ENCODE measurements at places on chromosomes 6 and 20. TPM values are rescaled to one million over a fixed set of nuclear protein-coding genes. Genes with fewer than 3 reads are reported as not detected.

DNA sequence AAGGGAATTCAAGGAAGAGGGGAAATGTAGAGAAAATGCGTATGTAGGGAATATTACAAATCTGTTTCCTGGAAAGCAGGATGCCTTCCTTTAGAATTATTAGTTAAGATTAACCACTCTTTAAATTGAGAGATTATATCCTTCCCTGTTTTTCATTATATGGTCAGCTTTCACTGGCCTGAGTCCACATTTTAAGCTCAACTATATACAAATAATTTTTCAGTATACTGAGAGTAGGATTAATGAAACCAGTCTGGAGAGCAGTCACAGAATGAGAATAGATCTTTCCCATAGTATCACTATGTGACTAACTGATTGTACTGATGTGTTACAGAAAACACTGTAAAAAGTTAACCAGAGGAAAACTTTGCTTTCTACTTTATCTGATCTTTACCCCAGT, 306.3 kb downstream of the LAMA2 start:
- DNase-seq, result no peak

DNA sequence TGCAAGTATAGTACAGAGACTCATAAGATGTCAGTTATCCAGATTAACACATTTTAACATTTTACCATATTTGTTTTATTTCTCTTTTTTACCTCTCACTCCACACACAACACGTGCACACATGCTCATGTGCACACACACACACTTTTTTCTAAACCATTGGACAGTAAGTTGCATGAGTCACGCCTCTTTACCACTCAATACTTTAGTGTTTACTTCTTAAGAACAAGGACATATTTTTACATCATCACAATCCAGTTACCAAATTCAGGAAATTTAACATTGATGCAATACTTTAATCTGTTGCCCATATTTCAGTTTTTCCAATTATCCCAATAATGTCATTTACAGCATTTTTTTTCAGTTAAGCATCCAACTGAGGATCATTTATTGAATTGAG, 109.0 kb downstream of the RIN2 start:
- no peak for DNase-seq

GRCh38 chr6:118325220-118325860, 222.8 kb upstream of the PLN start:
- DNase-seq, result peak; percentile 40

DNA sequence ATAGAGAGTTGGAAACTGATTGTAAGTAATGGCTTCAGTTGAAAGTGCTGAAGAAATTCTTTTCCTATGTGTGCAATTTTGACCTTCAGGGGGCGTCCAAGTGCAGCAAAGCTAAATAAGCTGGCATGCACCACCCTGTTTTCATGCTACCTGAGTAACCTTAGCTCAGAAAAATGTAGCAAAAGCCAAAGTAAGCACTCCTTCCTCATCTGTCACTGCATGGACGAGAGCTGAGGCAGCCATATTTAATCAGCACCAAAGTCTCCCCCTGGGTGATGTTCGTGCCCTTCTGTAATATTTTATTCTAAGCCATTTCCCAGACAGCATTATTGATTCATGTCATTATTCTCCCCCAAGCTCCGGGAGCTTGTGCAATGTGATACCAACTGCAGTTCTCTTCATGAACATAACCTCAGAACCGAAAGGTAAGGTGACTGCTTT, 123.1 kb downstream of the RPS12 start:
- DNase-seq, result no peak

DNA sequence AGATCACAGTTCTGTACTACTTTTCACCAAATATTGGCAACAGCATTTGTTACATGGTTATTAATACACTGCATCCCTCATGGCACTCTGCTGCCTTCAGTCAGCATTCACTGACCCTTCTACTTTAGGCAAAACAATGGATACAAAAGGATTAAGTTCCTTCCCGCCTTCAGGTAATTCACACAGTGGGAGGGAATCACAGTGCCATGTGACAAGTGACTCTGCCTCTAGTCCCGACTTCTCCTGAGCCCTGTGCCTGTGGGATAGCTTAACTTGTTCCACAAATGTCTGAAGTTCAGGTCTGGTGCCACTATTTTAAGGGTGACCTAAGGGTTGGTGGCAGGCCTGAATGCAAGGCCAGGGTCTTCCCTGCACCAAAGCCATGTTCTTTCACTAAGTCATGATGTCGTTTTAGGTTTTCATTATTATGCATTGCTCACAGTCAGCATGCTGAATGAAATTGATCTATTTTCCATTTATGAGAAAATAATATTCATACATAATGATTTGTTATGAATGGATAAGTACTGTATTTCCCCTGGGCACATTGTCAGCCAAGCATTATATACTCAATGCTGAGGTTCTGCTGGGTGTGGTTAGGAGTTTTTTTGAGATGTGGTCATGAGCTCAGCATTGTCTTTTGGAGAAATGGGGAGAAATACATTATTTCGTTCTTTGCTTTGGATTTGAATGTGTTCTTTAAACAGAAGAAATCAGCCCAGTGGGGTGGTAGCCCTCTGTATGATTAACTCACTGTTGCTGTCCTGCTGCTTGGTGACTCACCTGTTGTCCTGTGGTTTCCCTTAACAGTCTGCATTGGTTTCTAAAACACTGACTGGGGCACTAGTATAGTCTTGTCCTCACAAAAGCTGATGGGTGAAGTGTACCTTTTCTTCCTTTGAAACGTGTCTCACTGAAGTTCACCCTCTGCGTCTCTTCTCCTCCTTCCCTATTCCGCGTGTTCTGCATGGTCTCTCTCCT, 66.4 kb downstream of the AFDN start:
- no peak for DNase-seq

Gene EPB41L1
- total RNA-seq, result 16.7 TPM

- no peak for DNase-seq
Observed at GRCh38 chr20:33669873-33670640, 3.3 kb downstream of the ACTL10 start.

- no peak for DNase-seq
Observed at GRCh38 chr20:35215066-35215956, 11.2 kb upstream of the MMP24 start.

Gene ADA
- 0.75 TPM for total RNA-seq

- no peak for DNase-seq
Observed at GRCh38 chr20:25454153-25454900, 46.9 kb downstream of the GINS1 start.

DNA sequence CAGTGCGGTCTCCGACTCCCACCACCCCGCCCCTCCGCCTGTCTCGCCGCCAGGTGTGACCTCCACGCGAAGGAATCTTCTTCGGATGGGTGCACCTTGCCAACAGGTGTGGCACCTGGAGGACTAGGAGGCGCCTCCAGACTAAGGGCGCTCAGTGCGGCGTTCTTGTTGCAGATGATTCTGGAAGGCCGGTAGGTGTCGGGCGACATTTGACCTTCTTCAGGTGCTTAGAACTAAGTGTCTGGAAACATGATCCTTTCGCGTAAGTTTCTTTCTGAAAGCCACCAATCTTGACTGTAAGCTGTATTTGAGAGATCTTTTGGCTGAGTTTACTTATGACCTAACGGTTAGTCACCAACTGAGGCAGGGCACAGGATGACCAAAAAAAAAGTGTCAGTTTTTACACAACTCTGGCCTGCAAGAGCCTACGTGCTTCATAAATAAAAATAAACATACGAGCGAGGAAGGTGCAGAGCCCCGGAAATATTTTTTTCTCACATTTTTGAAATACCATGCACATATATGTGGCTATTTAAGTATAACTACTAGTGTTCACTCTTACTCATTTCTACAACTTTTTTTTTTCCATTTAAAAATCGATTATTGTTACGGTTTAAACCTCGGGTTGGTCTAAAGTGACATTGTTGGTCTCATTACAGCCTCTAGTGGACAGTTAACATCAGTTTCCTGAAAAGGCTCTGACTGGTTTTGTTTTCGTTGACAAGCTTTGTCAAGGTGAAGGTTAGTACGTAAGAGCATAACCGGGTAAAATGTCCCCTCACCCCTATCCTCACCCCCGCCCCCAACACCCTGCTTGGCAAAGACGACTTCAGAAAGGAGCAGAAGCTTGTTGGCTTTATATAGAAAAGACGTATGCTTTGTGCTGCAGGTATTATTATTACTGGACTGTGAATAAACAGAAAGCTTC, 1.6 kb upstream of the ATXN1 start:
- no peak for DNase-seq

GRCh38 chr6:15522026-15522425, 140.8 kb downstream of the DTNBP1 start:
- peak; percentile 35 for DNase-seq

Gene LRRC73
- total RNA-seq, result not detected

- DNase-seq, result no peak
Observed at GRCh38 chr6:91704531-91704930, 1117.7 kb upstream of the MAP3K7 start.

GRCh38 chr20:18754030-18754652, 59.4 kb upstream of the SCP2D1 start:
- no peak for DNase-seq

Gene TFAP2D
- not detected for total RNA-seq

GRCh38 chr6:67639161-67639560, 995.9 kb upstream of the ADGRB3 start:
- DNase-seq, result no peak

- no peak for DNase-seq
Observed at GRCh38 chr6:53679446-53679933, 13.9 kb upstream of the KLHL31 start.

DNA sequence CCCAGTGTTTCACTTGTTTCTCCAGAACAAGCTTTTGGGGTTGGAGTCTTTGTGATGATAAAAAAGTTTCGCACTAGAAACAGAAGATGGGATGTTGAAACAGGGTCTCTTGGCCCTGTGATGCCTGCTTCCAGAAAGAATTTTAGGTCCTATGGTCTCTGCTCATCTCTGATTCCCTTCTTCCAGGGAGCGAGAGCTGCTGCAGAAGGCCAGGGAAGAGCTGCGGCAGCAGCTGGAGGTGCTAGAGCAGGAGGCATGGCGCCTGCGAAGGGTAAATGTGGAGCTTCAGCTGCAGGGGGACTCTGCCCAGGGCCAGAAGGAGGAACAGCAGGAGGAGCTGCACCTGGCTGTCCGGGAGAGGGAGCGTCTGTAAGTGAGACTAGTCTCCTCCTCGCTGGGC, 18.3 kb downstream of the CEP250 start:
- DNase-seq, result no peak

Gene NR2E1
- not detected for total RNA-seq

DNA sequence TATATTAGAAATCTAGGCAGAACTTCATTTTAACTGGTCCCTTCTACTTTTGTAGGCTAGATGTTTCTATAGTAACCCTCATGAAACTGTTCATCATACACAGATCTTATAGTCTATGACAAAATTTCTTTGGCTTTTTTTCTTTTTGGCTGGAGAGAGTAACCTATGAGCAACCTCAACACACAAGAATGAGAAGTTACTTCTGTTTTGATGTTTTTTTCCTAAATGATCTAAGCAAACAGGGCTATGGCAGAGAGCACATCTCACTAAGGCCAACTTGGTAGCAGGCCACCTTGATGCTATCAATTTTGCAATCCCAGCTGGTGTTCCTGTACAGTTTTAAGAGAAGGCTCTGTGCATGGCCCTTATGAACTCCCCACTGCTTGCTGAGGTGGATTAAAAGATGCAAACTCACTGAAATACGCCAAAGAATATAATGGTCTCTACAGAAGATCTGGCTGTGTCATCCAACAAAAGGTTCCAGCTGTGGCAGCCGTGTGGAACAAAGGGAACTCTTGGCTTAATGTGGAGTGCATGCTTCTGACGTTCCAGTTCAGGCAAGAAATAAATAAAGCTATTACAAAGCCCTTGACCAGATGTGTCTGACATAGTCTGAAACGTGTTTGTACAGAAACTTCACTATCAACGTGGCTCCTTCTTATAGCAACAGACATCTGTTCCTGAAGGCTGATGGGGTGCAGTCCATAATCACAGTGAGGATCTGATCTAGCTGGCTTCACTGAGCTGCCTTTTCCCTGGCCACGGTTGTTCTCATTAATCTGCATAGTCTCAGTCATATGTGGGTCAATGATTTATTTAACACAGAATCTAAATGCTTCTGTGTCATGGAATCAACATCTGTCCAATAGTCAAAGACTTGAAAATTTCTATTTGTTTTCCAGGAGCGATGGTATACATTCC, 481.1 kb downstream of the BMP2 start:
- no peak for DNase-seq

Gene SLC35B3
- 11.3 TPM for total RNA-seq
